ENCODE measurements at places on chromosomes 1 and 21.

- no peak for DNase-seq
Measured at GRCh38 chr21:22019766-22020165, 1021.6 kb downstream of the NCAM2 start.

DNA sequence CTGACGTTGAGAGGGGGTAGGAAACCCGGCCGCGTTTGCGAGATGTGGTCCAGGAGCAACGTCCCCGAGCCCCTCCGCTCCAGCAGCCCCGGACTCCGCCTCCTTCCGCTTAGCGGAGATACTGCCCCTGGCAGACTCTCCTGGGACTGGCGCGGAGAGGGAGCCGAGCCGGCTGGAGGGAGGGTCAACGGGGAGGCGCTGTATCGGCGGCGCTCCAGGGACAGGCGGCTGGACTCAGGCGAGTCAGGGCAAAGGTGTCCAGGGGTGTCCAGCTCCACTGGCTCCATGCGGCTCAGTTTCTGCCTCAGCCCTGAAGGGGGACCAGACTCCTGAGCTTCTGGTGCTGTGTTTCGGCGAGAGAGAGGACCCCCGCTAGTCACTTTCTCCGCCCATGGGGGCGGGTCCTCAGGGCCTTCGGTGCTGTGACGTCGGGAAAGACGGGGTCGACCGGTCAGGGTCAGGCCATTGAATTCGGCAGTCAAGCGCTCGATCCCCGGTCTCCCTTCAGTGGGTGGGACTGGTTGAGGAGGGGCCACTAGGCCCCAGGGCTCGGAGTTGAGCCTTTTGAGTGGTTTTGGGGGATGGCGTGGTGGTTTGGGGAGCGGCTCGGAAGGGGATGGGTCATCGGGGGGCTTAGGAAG, 2.8 kb upstream of the LIX1L start:
- DNase-seq, result no peak

- DNase-seq, result no peak
Measured at GRCh38 chr21:38258521-38259485, 2.0 kb downstream of the KCNJ15 start.

DNA sequence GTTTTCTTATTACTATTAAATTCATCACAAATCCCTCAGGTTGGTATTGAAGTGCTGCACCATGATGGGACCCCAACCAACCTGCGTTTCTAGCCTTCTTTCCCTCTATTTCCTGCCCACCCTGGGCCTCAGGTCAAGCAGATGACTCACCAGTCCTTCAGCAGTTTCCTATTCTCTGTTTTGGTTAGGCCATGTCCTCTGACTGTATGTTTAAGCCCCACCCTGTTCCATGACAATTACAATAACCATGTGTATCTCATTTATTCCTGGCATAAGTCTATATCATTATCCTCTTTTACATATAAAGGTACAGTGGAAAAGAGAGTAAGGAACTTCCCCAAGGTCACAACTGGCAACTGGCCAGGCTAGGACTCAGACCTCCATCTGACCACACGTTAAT, 5.3 kb upstream of the FAM78B start:
- no peak for DNase-seq
